ENCODE measurements at places on chromosomes 2 and 18.

GRCh38 chr2:187405921-187406320, 42.1 kb downstream of the CALCRL start:
- DNase-seq: no peak

DNA sequence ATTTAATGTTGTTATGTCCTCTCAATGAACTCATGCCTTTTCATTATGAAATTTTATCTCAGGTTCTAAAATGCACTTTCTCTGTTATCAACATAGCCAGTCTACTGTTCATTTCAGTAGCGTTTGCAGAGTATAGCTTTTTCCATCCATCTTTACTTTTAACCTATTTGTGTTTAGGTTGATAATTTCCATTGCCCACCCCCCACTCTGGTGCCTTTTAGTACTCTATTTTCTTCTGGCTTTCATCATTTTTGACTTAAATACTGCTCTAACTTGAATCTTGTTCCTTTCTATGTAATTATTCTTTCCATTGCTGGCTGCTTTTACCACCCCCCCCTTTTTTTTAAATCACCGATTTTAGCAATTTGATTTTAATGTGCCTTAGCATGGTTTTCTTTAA, 585.0 kb upstream of the LRATD1 start:
- DNase-seq: no peak

DNA sequence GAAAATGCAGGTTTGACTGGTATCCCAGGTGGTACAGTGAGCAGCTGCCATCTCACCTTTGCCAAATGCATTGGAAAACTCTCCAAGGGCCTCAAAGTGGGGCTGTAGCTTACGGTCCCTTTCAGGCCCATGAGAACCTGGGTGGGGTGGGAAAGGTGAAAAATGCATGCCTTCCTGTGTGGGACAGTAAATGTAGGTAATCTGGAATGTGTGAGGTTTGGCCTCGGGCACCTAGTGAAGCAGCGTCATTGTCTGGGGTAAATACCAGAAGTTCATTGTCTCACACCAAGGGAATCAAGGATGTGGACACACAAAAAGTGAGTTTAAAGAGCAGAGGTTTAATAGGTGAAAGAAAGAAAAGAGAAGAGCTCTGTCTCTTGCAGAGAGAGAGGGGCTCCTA, 36.6 kb downstream of the TIMM21 start:
- DNase-seq: no peak

DNA sequence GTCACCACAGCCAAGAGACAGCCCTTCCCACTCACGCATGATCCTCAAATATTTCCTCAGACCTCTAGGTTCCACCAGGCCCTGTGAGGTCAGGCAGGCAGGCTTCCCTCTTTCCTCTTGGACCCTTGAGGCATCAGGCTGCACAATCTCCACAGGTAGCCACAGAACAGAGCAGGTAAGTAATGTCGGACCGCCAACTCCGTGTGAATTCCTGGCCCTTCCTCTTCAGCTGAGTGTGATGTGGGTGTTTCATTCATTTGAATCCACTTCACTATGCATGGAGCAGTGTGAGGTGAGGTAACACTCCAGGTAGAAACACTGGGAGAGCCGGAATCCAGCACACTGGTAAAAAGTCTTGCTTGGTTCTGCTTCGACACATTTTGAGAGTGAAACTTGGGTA, 44.0 kb downstream of the MRPL35 start:
- DNase-seq: no peak

- no peak for DNase-seq
Observed at GRCh38 chr2:179682756-179683155, 178.7 kb downstream of the ZNF385B start.

GRCh38 chr2:238431-238830, 25.4 kb downstream of the SH3YL1 start:
- DNase-seq: no peak

GRCh38 chr2:35973132-35973736, 382.3 kb upstream of the CRIM1 start:
- DNase-seq: peak; percentile 0

GRCh38 chr2:191010887-191011885, 2.8 kb downstream of the STAT1 start:
- DNase-seq: no peak

DNA sequence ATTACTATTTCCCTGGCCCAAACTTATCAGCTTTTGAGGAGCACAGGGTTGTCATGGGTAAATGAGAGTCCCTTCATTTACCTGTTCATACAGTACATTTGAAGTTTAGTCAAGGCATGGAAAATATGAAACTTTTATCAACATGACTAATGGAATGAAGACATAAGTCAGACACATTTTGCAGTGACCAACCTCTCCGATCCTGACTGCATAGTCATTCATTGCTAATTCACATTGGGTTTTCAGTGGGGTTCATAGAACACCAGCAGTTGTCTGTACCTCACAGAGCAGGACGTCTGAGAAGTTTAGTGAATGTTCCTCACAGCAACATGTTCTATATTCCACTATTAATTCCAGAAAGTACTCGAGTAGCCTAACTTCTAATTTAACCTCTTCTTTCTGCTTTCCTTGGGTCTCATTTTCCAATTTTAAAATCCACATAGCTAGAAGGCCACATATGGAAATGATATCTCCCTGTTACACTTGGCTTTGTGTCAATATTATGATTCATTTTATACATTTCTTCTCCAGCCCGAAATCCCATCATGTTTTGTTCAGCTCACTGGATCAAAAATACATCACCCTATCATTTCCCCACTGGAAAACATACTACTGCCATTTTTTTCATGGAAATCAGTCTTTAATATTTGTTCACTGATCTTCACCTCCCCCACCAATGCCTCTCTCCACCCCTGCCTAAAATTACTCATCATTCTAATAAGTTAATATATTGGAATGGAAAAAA, 65.9 kb downstream of the CDH20 start:
- DNase-seq: no peak

GRCh38 chr2:189899101-189899500, 114.9 kb downstream of the PMS1 start:
- no peak for DNase-seq

GRCh38 chr18:49681387-49681786, 119.5 kb downstream of the LIPG start:
- no peak for DNase-seq

DNA sequence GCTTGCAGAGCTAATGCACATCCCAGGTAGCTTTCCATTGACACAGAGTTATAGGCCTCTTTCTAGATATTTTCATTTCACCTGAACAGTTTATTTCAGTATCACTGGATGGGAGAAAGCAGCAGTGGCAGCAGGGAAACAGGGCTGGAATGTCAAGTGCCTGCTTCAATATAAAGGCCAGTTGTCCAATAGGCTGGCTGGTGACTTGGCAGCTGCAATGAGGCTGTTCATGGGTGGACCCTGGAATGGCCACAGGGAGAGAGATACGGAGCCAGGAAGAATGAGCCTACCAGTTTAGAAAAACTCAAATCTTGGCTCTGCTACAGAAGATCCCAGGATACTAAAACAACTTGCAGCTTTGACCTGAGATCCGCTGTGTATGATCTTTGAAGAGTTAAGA, 185.0 kb downstream of the BCL11A start:
- no peak for DNase-seq

DNA sequence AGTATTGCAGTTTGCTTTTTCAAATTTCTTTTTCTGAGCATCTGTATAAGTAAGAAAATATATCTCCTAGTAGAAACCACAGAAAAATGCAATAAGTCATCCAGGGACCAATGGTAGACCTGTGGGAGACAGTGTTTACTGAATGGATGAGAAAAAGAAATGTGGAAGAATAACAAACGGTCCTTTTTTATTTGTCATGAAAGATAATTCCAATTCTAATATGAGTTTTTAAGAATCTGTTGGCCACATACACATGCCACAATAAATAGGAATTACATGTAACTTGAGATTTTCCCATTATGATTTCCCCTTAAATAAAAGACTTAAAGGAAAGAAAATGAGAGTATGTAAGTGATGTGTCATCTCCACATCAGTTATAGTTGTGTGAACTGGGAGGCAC, 107.7 kb upstream of the RAB27B start:
- DNase-seq: no peak

DNA sequence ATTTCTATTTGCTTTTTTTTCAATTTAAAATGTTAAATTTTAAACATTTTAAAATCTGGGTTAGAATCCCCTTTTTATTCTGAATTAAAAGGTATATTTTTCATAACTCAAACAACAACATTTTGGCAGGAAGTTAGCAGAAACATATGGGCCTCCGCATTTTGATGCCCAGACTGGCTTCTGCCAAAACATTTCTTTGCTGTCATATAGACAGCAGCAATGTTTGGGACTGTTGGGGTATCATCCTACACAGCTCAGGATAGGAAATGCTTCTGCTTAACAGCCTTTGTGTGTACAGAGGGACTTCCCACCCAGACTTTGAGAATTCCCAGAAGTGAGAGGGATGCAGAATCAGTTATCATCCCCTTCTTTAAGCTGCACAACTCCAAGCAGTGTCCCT, 155.4 kb upstream of the PARD3B start:
- no peak for DNase-seq

- DNase-seq: no peak
Observed at GRCh38 chr2:98072442-98072841, 14.5 kb upstream of the VWA3B start.

All from HL-60 (cell line).